ENCODE measurements at places on chromosomes 16 and 17.

DNA sequence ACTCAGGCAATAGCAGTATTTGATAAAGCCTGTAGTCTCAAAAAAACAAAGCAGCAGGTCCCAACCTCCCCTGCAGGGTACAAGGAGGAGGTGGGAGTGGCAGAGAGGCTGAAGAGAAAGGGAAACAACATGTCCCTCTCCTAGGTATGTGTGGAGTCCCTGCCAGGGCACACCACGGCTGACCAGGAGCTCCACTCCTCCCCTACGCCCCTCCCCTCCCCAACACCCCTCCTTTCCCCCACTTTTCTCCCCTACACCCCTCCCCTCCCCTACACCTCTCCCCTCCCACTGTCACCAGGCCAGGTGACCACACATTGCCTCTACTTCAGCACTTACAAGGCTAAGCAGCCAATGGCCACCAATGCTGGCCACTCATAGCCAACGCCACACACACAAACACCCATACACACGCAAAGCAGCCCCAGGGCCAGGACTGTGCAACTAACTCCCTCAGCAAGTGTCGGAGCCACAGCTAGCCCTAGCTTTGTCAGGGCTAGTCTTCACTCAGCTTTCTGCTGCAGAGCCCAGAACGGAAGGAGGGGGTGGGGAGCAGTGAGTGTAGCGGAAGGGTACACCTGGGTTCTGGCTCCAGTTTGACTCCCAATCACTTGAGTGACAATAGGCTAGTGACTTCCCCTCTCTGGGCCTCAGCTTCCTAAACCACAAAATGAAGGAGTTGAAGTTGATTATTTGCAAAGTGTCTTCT is 8.2 kb downstream of the CAVIN1 start:
- DNase-seq, result peak; percentile 38

DNA sequence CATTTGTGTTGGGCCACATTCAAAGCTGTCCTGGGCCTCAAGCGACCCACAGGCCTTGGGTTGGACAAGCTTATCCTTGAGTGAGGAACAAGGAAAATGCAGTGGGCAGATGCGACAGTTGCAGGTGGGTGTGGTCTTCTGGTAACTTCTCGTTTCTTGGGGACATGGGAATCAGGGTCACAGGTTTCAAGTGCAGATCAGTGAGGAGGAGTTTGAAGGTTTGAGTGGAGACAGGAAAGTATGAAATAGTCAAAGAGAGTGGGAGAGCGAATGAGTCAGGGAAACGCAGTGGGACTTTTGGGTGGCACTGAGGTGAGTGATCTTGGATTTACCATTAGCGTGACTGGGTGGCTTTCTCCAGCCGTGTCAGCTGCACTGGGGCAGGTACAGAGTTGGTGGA is 15.4 kb upstream of the CCL22 start:
- DNase-seq, result no peak

GRCh38 chr16:24610416-24610755 is 71.0 kb downstream of the RBBP6 start:
- no peak for DNase-seq

DNA sequence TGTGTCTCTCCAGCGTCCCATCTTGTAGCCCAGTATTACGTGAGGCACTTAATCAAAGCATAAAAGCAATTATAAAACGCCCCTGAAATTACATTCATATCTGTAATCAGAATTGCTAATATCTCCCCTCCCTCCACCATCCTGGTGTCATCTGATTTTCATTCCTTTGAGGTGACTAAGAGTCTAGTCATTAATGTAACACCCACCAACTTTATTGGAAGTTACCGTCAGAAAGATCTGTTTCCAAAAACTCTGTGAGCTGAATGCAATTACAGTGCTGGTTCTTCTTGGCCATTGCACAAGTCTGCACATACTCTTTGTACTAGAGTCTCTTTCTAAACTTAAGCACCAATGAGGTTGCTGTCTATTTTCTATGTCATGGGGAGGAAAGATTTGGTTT is 12.5 kb upstream of the MAF start:
- no peak for DNase-seq

DNA sequence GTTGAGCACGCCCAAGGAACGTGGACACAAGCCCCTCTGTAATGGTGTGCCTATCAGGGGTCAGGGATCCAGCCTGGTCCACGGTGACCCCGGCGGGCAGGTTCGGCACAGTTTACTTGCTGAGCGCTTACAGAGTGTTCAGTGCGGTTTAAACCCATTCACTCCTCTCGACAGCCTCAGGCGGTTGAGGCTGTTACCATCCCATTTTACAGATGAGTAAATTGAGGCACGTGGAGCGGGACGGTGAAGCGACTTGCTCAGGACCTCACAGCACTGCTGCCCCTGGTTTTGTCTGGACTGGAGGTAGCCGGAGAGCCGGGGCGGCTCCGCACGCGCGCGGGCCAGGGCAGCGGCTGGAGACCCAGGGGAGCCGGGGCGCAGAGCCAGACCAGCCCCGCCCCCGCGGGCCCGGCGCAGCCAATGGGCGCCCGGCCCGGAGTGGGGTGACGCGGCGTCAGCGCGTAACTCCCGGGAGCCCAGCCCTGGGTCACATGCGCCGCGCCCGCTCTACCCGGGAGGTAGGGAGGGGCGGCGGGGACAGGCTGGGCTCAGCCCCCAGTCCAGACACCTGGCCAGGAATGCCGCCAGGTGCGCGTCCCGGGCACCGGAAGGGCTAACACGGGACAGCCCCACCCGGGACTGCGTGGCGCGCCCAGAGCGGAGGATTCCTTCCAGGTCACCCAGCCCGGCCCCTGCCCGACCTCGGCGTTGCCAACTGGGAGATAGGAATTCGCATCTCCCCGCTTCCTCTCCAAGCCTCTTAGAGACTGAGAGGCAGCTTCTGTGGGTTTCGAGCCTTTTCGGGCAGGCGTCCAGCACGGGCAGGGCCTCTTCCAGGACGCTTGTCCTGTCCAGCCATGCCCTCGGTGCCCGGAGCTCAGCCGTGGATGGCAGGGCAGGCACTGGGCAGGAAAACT is 3.3 kb upstream of the SREBF1 start:
- DNase-seq, result peak; percentile 34

- peak; percentile 35 for DNase-seq
Observed at GRCh38 chr16:4733747-4734062, 366 bp downstream of the ANKS3 start.

GRCh38 chr17:17107281-17107680 is 65.0 kb downstream of the MPRIP start:
- no peak for DNase-seq

DNA sequence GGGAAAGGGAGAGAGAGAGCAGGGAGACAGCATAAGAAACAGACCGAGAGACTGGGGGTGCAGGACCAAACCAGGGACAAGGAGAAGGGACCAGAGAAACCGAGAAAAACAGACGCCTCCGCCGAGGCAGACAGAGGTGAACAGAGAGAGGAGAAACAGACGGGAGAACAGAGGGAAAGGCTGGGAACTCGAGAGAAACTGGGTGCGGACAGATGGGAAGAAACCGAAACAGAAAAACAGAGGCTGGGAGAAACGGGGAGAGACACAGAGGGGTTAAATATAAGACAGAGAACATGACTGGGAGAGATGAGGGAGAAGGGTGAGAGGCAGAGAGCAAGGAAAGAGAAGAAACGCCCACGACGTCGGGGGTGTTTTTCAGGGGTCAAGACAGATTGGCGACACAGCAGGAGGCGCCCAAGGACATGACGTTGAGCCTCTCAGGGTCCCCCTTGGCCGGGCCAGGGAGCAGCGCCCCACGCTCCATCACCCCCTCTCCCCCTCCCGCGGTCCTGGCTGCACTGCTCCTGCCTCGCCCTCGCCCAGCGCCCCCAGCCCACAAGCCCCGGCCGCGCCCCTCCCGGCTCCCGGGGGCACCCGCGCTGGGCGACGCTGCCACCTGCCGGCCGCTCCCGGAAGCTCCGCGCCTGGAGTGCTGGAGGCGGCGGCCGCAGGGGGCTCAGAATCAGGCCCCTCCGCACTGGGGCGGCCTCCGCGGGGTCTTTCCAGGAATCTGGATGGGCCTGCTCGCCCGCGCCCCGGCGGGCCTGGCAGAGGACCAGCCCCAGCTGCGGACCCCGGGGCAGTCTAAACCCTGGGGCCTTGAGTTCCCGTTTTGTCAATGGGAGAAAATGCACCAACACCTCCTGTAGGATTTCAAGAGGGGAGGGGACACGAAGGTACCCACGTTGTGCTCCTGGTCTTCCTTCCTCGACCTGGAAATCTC is 1.3 kb upstream of the TMEM92 start:
- DNase-seq, result no peak

DNA sequence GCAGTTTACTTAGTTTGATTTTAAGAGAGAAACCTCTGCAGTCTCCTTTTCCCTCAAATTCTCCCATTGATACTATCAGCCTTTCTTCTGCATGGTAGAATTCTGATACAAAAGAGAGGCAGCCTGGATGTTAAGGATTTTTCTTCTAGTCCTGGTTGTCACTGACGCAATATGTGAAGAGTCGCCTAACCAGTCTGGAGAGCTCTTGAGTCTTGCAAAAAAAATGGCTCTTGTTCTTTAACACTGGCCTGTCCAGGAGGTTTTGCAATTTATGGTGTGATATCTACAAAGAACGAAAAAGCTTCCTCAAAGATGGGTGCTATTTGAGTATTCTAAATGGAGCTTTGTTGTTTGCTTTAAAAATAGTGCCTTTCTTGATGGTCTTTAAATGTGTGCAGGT is 28.9 kb downstream of the COX10 start:
- DNase-seq, result no peak

DNA sequence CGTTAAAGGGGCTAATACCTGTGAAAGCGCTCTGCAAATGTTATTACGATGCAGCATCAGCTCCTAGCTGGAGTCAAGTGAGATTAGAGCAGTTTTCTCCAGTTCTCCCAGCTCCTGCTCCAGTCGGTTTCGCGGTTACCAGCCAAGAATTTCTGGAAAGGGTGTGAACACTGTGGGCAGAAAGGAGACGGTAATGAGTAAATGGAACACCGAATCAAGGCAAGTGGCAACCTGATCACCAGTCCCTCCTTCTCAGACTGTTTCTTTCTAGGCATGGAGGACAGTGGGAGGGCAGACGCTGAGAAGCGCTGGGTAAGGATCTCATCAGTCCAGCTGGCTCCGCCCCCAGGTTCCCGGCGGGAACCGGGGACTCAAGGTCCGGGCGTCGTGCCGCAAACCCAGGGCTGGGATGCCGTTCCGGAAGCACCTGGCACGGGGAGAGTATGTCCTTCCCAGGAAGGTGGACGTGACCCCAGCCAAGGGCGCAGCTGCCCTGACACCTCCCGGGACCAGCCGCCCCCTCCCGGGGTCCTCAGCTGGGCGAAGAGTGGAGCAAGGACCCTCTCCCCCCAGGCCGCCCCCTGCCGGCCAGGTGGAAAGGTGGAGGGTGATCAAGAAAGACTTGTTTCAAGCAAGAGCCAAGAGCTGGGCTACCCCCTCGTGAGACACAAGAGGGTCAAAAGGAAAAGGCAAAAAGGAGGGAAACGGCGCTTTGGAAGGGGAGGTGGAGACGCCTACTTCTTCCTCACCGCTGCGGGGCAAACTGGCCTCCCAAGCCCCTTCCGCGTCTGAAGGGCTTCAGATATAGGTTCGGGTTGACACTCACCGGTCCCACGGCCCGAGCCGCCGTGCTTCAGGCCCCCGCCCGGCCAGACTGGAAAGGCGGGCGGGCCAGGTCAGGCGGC is 481 bp downstream of the MYO19 start:
- DNase-seq, result no peak

DNA sequence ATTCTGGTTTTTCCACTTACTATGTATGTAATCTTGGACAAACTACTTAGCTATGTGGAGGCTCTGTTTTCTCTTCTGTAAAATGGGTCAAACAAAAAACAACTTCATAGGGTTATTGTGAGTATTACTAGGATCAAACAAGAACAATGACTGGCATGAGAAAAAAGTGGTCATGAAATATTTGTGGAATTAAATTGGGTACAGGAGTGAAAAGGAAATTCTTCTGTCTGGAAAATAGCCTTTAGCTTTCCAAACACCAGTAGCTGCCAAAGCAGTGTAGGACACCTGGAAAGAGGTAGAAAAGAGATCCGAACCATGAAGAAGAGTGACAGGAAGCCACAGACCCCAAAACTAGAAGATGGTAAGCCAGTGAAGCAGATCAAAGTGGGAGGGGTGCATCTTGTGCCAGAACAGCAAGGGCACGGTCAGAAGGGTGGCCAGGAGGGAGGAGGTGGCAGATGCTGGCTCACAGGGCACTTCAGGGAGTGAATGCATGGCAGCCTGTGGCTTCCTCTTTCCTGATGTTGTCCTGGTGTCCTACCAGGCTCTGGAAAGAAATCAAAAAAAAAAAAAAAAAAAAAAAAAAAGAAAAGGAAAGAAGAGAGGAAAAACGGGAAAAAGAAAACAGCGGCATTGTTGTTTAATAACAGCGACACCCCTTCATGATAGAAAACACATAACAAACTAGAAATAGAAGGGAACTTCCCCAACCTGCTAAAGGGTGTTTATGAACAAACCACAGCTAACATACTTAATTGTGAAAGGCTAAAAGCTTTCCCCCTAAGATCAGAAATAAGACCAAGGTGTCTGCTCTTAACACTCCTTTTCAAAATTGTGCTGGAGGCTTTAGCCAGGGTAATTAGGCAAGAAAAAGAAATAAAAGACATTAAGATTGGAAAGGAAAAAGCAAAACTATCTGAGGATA is 67.9 kb downstream of the PCTP start:
- DNase-seq, result no peak

DNA sequence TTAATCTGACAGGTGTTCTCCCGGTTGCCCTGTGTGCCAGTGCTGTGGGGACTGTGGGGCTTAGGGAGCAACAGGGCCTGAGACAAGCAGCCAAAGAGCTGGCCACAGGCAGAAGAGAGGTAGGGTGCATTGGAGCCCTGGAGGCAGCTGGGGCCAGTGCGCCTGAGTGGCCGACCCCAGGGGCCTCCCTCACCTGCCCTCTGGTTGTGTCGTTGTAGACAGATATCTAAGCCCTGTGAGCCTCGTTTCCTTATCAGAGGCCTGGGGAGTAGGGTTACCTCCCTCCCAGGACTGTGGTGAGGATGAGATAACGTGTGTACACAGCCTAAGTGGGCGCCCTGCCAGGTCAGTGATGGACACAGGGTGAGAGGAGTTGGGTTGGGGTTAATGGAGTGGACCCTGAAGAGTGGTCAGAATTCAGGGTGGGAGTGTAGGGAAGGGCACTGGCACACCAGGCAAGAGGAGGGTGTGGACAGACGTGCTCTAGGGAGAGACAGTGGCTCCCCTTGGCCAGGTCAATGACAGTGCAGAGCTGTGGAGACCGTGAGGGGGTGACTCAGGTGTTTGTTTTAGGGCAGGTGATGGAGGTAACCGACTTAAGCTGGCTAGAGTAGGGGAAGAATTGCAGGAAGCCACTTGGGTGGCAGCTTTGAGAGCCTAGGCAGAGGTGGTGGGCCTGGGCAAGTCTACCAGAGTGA is 3.4 kb downstream of the NARF start:
- no peak for DNase-seq

DNA sequence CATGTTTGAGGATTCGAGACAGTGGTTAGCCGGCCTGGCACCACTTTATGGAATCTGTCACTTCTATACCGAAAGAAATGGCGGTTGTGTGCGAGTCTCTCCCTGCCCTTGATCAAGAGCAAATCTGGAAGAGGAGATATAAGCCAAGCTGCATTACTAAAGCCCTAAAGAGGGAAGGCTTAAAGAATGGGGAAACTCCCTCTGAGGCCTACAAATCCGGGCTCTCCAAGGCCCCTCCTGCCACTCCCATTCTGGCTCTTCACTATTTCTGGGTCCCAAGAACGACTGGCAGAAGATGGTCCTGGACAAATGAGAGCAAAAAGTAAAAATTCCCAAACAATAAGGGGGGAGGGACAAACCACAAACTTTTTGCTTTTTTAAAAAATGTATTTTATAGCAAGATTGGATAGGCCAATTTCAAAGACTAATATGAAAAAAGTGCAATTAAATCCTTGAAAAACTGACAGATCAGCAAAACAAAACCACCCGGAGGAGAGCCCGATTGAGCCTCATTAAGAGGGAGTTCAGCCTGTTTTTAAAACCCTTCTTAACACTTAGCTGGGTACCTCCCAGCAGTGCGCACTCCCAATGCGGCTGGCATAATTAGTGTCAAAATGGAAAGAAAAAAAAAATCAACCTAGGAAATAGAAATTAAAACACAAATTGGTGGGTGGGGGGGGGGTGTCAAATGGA is 193.5 kb downstream of the ZFHX3 start:
- no peak for DNase-seq
